ENCODE measurements at places on chromosomes 2 and 18.

- DNase-seq = no peak
Measured at GRCh38 chr2:176291809-176292283, 22.6 kb downstream of the MTX2 start.

- DNase-seq = no peak
Measured at GRCh38 chr2:189143925-189144324, 35.6 kb downstream of the COL5A2 start.

- no peak for DNase-seq
Measured at GRCh38 chr18:58522132-58522531, 106.8 kb downstream of the ALPK2 start.

DNA sequence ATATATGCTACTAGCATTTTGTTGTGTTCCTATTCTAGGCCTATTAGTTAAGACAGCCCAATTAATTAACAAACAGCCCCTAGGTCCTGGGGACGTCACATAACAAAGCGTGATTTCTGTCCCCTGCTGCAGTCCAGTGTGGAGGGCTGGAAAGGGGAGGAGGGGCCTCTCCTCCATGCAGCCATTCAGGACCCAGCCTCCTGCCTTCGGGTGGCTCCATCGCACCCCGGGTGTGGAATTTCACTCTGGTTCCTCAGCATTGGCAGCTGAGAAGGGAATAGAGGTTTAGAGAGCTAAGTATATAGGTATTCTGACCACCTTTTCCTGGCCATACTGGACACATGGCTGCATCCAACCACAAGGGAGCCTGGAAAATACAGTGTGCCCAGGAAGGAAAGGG lies 42.4 kb downstream of the MC2R start:
- no peak for DNase-seq

DNA sequence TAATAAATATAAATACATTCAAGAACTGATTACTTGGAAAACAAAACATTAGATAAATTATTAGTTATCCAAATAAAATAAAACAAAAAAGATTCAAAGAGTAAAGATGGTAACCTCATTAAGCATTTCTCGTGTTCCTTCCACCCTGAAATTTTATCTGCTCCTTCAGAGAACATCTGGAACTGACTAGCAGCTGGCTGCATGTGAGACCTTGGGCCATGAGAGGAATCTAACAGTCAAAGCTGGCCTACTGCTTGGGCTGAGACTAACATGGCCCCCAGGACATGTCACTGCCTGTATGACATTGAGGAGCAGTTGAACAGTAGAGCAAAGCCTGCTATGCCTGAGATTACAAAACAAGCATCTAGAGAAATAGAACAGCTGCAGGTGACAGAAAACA lies 208.5 kb upstream of the ZSWIM2 start:
- DNase-seq = no peak

GRCh38 chr18:72114801-72115594 lies 429.1 kb downstream of the CBLN2 start:
- DNase-seq = no peak

GRCh38 chr2:66443979-66444861 lies 9.3 kb downstream of the MEIS1 start:
- DNase-seq = no peak

DNA sequence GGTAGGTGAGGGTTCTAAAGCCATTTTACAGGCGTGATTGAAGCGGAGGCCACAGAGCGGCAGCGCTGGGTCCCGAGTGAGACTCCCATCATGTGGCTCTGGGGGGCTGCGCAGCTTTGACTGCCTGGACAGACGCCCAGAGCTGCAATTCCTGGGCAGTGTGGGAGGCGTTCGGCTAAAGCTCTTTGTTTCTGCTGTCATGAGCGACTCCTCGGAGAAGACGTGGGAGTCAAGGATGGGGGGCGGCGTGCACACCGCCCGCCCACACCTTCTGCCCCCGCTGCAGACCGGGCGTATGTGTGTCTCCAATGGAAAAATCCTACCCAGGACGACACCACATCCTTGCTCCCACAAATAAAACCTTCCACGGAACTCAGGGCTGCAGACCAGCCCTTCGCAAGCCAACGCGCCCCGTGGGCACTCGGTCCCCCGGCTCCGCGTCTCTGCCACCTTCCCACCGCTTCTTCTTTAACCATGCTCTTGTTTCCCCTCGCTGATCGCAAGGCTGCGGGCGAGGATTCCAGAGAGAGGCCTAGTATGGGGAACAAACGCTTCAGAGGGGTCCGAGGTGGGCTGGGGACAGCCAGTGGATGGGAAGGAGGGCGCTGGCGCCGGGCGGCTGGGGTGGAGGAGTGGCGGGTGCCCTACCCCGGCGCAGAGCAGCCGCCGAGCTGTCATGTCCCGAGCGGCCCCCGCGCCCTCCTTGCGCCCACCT lies 680 bp upstream of the LBH start:
- DNase-seq = no peak

- no peak for DNase-seq
Measured at GRCh38 chr2:160334028-160334741, 134.1 kb upstream of the ITGB6 start.

DNA sequence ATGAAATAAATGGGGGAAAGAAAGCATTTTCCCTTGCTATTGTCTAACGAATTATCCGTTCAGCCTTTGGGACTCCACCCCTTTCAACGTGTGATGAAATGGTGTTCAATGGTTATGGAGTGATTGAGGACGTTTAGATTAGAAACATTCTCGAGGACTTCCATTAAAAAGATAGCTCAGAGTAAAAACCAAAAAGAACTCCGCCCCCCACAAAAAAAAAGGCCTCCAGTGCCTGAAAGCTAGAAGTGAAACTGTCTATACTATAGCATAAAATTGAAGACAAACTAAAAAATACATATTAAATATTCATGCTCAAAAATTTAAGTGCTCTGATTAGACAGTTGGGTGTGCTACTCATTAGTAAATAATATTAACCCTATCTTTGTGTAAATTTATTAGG lies 3.0 kb upstream of the ZNF516 start:
- no peak for DNase-seq

DNA sequence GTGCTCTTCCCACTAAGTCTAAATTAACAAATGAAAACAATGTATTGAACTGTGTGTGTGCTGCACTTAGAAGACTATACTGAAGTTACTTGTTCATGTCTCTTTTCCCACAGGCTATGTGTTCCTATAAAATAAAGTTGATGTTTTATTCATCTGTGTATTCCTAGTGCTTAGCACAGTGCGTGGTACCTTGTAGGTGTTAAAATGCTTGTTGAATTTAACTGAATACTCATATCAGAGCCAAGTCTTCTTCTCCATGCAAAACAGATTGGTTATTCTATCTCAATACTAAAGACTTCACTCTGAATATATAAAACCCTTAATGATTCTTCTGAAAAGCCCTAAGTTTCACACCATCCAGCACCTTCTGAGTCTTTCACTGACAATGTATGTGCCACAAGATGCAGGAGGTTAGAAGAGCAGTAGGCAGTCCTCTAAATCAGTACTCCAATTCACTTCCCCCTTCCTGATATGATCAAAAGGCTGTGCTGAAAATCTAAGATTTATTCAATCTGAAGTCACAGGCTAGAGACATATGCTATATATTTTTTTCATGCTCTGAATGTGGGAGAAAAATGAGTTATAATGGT lies 231.7 kb upstream of the CCDC150 start:
- DNase-seq = no peak

- DNase-seq = no peak
Measured at GRCh38 chr18:55161916-55162315, 202.7 kb upstream of the CCDC68 start.

GRCh38 chr2:181371782-181372645 lies 85.2 kb upstream of the ITGA4 start:
- DNase-seq = no peak

- DNase-seq = no peak
Measured at GRCh38 chr2:145283131-145283530, 763.2 kb upstream of the ZEB2 start.

DNA sequence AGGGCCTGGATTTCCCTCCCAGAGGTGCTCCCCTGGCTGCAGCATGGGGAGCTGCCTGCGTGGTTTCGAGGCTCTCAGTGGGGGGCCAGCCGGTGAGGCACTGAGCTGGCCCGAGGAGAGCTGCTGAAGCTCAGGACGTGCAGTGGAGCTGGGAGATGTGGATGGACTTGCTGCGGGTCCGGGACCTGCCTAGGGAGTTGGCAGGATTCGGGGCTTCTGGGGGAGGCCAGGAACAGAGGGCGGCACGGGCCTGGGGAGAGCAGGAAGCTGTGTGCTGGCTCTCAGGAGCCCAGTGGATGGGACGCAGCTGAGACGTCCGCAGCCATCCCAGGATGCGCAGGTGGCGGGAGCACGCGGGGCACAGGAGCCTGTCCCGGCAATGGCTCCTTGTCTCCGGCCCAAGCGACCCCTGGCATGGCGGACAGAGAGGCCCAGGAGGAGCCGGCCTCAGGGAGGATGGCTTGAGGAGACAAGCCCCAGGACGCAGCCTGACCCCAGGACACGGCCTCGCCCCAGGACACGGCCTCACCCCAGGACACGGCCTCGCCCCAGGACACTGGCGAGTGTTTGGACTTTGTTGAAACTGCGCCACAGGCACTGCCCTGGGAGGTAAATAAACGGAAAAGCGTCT lies 116.1 kb downstream of the NFATC1 start:
- no peak for DNase-seq

DNA sequence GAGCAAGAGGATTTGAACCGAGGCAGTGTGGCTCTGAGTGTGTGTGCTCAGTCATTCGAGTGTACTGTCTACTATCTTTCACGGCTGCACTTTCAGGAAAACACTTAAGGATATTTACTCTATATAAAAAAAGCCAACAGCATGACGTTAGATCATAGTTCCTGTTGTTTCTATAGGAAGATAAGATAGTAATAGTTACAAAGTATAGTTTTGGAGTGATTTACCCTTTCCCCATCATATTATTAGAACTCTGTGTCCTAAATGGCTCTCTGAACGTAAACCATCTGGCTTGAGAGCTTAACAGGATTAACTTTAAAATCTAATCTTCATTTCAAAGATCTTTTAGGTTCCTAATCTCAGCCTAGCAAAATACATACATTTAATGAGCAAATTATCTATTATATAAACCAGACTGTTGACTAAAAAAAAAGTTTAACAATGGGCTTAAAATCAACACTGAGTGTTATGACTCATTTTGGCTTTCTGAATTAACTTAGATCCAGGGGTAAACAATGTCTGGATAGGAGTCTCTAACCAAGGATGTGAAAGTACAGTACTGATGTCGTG lies 150.3 kb upstream of the DNMT3A start:
- no peak for DNase-seq

DNA sequence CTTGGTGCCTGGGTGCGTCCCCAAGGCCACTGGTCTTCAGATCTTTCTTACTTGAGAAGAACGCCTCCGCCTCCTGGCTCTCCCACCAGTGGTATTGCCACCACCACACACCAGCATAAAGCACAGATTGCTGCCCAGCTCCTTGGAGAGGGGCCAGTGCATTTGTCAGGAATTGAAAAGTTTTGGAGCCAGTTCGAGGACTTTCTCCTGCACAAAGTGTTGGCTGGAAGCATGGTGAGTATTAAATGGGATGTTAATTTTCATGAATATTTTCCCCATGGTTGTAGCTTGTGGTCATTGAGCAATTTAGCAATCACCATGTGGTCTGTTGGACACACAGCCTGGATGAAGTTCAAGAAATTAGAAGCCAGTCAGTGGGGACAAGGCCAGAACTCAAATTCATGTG lies 684.6 kb upstream of the FANCL start:
- no peak for DNase-seq

DNA sequence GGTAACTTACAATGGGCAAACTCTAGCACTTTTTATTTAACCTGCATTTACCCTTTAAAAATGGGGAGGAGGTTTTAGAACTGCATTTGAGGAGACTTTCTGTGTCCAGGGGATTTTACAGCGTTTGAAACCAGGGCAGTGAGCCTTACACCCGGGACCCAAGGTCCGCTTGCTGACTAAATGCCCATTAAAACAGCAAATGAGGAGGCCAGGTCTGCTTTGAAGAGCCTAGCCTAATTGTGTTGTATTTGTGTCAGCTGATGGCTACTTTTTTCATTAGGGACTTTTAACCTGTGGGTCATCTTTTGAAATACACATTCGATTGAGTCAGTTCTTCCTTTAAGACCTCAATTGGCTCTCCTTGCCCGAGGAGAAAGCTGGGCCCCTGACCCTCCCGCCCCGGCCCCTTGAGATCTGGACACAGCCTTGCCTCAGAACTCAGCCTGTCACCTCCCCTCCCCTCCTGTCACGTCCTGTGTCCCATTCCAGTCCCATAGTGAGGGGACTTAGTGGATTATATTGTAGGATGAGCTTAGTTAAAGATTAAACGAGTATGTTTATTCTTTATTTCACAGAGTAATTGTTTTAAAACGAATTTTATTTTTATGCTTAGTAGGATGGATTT lies 69.0 kb downstream of the KLHL29 start:
- no peak for DNase-seq

DNA sequence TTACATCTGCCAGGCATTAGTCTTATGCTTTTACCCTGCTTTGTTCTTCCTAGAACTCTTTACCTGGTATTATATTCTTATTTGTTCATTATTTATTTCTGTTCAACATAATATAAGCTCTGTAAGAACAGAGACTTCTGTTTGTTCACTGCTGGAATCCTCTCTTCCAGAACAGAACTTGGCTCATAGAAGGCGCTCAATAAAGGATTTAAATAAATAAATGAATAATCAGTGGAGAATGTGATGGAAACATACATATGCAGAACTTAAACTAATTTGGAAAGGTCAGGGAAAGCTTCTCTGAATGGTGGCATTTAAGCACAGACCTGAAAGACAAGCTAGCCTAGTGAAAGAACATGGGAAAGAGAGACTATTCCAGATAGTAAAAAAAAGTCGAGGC lies 24.3 kb downstream of the NCKAP1 start:
- no peak for DNase-seq

DNA sequence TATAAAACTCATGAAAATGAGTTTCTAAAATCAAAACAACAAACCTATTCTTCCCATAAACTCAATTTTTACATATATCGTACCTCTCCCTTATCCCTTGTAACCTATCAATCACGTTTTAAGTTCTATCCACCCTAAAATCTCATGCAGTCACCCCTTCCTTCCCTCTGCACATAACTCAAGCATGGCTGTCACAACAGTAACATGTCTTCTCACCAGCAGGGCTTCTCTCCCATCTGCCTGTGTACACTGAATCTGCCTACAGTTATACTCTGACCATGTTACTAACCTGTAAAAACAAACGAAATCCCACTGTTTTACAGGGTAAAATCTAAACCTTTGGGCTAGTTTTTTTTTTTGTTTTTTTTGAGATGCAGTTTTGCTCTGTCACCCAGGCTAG lies 68.2 kb downstream of the MAP4K3 start:
- no peak for DNase-seq

GRCh38 chr2:47189635-47190034 lies 34.5 kb upstream of the STPG4 start:
- DNase-seq = no peak

DNA sequence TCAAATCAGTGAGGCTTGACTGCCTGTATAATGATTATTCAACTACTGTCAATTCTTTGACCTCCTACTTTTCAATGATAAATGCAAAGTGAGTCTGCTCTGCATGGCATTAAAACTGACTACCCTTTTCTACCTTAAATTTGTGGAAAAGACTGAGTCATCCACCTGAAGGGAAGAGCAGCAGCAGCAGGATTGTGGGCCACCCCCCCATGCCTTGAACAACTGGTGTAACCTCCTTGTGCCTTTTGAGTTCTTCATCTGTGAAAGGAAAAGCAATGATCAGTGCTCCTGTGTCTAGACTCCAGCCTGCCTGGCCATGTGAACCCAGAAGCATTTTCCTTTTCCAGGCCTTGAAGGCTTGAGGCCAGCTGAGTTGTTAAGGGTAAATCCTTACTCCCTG lies 102.9 kb downstream of the OSR1 start:
- no peak for DNase-seq

GRCh38 chr18:35163014-35163539 lies 77.8 kb upstream of the ZNF397 start:
- DNase-seq = no peak

Measured in stimulated activated CD4-positive, alpha-beta T cell treated with anti-CD3 and anti-CD28 coated beads, Interleukin-1b, Interleukin-23, amount 100 ng/mL, for 24 hours (primary cell).